ENCODE measurements at places on chromosomes 3 and 15.

DNA sequence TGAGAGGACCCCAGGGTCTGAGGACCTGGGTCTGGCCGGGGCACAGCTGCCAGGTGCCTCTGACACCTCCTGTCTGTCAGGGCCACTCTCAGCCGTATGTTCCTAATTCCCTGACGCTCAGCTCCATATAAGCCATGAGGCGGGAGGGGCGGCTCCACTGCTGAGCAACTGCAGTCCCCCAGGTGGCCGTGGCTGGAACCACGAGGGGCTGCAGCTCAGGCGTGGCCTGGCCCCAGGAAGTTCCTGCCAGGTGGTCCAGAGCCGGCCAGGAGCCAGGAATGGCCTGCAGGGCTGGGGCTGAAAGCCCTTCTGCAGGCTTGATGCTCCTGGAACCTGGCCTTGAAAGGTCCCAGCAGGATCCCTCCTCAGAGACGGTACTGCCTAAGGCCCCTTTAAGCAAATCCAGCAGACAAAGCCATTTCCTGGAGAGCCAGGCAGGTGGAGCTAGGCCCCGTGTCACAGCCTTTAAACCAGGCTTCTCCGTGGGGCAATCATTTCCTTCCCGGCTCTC lies 118.0 kb downstream of the CHSY1 start:
- no peak for DNase-seq

DNA sequence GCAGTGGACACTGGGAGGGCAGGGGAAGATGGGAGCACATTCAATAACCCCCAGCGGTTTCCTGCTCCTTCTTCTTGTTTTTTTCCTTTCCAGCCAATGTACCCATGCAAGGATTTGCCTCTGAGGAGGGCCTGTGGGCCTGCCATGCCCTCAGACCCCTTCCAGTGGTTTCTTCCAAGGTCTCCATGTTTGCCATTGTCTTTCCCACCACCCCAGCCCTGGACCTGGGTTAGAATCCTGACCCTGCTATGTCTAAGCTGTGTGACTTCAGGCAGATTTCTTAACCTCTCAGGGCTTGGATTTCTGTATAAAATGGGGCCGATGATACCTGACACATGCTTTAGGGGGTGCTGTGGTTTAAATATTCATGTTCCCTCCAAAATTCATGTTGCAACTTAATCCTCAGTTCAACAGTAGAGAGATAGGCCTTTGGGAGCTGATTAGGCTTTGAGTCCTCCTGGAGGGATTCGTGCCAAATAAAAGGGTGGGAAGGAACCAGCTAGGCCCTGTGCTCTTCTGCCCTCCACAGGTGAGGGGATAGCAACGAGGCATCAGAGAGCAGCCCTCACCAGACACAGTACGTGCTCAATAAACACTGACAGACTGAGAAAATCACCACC lies 46.3 kb upstream of the FLNB start:
- DNase-seq = no peak

GRCh38 chr15:80479191-80479590 lies 75.0 kb downstream of the ARNT2 start:
- DNase-seq = no peak

- no peak for DNase-seq
Measured at GRCh38 chr15:36773698-36774097, 194.3 kb downstream of the CDIN1 start.

- no peak for DNase-seq
Measured at GRCh38 chr3:87771337-87772192, 287.2 kb downstream of the CGGBP1 start.

DNA sequence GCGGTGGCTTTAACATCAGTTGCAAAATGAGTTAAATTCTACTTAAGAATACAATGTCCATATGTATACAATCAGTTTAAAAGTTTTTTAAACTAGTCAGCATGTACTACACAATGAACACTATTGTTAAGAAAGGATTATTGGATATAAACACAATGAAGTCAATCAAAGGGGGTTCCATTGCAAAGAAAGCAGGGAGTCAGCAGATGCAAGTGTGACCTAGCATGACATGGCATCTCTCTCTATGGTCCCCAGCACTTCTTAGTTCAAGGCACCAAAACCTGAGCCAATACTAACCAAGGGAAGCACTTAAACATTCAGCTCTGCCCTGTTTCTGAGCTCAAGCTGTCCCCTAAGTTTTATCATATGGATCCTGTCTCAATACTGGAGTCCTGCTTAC lies 17.0 kb downstream of the KLHL6 start:
- no peak for DNase-seq

GRCh38 chr15:80944818-80945217 lies 44.8 kb downstream of the MESD start:
- no peak for DNase-seq

- no peak for DNase-seq
Measured at GRCh38 chr3:123053107-123053506, 13.7 kb upstream of the PDIA5 start.

DNA sequence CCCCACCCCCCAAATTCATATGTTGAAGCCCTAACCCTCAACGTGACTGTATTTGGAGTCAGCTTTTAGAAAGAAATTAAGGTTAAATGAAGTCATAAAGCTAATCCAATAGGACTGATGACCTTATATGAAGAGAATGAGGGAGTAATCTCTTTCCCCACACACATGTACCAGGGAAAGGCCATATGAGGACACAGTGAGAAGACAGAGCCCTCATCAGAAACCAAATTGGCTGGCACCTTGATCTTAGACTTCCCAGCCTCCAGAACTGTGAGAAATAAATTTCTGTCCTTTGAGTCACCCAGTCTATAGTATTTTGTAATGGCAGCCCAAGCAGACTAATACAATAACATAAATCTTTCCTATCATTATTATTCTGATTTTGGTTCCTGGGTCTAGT lies 194.7 kb upstream of the NANOGP8 start:
- no peak for DNase-seq

DNA sequence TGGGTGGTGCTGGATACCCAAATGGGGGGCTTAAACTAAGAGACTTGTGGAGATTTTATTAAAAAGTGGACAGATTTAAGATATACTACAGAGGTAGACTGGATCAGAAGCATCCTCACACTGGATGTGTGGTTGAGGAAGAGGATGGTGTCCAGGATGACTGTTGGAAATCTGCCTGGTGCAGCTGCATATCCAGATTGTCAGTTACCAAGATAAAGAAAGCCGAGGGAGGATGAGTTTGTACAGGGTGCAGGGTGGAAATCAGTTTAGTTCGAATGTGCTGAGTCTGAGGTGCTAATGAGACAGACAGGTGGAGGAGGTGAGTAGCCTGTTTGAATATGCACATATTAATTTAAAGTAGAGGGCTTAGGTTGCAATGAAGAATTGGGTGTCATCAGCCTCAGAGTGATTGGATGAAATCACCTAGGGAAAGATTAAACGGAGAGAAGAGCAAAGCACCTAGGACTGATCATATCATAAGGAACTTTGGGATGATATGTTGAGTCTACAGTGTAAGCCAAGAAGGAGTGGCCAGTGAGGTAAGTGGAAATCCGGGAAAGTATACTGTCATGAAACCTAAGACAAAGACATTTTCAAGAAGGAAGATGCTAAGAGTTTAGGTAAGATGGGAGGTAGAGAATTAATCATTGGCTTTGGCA lies 74.1 kb upstream of the GOLGA8B start:
- no peak for DNase-seq

- no peak for DNase-seq
Measured at GRCh38 chr3:23711916-23712494, 93.8 kb upstream of the UBE2E1 start.

- no peak for DNase-seq
Measured at GRCh38 chr15:73695773-73696640, 11.8 kb downstream of the CD276 start.

DNA sequence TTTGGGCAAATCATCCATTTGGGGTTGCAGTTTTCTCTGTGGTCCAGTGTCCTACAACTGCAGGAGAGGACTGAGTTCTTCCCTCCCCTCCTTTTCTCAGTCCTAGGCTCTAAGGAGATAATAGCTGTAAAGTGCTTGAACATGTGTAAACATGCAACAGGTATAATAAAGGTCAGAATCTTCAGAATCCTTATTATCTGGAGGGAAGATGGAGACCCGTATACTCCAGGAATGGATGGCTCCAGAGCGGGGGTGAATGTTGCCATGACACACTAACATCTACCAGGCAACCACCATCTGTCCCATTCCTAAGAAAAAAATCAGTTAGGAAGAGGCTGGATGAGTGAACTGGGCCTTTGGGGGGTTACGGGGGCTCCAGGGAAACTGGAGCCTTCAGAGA lies 39.7 kb upstream of the GLCE start:
- no peak for DNase-seq

- no peak for DNase-seq
Measured at GRCh38 chr15:78909791-78910228, 35.0 kb downstream of the CTSH start.

- DNase-seq = no peak
Measured at GRCh38 chr3:36305929-36306520, 74.3 kb upstream of the STAC start.

- DNase-seq = peak; percentile 29
Measured at GRCh38 chr3:128878556-128879124, 780 bp upstream of the ACAD9 start.

- no peak for DNase-seq
Measured at GRCh38 chr15:39365873-39366272, 215.0 kb upstream of the THBS1 start.

DNA sequence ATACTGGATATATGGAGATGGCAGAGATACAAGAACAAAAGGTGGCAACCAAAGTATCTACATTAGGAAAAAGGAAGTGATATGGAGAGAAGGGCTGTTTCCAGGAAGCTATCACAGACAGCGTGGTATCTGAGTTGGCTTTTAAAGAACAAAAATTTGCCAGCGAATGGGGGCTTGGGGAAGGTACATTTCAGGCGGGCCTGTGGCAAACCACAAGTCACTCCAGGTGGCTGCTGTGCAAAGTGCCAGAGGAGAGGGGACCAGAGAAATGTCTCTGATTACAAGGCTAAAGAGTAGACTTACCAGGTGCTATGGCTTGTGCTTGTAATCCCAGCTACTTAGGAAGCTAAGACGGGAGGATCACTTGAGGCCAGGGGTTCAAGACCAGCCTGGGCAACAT lies 91.1 kb downstream of the MSL2 start:
- DNase-seq = no peak

GRCh38 chr3:64059484-64060175 lies 36.3 kb upstream of the PSMD6 start:
- no peak for DNase-seq

- DNase-seq = no peak
Measured at GRCh38 chr3:135802171-135802570, 163.4 kb upstream of the PPP2R3A start.

- DNase-seq = no peak
Measured at GRCh38 chr15:57122080-57122840, 203.8 kb downstream of the TCF12 start.

- no peak for DNase-seq
Measured at GRCh38 chr15:68667800-68668625, 89.2 kb downstream of the CORO2B start.

- DNase-seq = no peak
Measured at GRCh38 chr3:115808244-115808643, 184.9 kb downstream of the GAP43 start.

DNA sequence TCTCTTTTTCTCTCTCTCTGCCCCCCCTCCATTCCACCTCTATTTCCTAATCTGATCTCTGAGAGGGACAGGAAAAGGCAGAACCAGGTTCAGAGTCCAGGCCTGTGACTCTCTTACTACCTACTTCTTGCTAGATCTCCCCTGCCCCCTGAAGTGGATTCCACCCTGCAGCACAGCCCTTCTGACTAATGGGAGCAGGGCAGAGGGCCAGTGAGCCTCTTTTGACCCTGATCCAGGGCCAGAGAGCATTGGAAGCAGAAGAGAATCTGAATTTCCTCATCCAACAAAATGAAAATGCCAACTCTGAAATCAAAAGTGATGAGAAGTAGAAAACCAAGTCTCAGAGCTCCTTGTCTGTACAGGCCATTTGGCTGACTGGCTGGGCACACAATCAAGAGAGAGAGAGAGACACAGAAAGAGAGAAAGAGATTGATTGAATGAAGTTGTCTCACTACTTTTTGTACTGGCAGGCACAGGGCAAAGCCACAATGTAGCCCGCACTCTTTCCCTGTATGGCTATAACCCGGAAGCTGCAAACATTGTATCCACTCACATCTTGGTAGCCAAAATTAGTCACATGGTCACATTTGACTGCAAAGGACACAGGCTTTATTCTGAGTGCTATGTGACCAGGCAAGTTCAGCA lies 31.6 kb upstream of the GLCE start:
- no peak for DNase-seq

DNA sequence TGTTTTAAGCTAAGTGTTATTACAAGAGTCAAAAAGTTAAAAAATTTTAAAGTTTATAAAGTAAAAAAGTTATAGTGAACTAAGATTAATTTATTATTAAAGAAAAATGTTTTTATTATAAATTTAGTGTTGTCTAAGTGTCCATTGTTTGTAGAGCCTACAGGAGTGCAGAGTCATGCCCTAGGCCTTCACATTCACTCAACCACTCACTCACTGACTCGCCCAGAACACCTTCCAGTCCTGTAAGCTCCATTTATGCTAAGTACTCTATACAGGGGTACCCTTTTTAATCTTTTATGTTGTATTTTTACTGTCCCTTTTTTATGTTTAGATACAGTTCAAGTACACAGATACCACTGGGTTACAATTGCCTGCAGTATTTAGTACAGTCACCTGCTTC lies 37.2 kb downstream of the EEFSEC start:
- no peak for DNase-seq

DNA sequence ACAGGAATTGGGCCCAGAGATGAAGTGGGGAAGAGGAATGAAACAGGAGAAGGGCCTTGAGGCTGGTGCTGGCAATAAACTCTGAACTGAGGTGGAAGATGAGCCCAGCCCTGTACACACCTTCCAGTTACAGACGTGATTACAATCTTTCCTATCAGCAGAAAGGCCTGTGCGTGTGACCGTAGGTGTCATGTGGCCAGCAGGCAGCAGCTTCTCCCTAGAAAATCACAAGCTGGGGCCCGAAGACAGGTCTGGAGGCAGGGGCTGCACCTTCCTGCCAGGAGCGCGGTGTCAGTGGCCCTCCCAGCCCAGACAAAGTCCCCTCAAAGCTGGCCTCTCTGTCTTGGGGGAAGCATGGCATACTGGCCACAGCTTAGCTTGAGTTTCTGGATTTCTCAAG lies 16.7 kb upstream of the PIGZ start:
- DNase-seq = no peak

- DNase-seq = no peak
Measured at GRCh38 chr3:127254033-127254644, 33.7 kb downstream of the PRR20G start.

DNA sequence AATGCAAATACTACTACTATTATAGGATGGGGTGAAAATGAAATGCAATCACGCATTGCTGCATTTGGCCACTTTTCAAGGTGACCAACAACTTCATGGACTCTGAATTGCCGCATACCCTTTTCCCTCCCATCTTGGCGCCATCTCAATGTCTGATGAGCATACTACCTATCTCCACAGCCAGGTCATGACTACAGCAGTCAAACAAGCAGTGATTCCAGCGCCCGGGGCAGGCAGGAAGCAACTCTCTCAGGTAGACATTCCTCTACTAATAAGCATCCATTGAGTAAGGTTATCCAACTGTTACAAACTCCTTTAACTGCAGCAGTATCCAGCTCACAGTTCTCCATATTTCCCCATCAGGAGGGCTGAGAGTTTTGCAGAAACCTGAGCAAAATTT lies 155.4 kb downstream of the ADAMTS17 start:
- DNase-seq = no peak

Data from skeletal muscle cell (primary cell).